NCI-H2081 (cell line): ENCODE measurements at places on chromosomes 6 and 20.

- DNase-seq: no peak
Observed at GRCh38 chr20:52787962-52788361, 184.2 kb upstream of the TSHZ2 start.

- DNase-seq: no peak
Observed at GRCh38 chr6:30806581-30807183, 62.3 kb upstream of the IER3 start.

DNA sequence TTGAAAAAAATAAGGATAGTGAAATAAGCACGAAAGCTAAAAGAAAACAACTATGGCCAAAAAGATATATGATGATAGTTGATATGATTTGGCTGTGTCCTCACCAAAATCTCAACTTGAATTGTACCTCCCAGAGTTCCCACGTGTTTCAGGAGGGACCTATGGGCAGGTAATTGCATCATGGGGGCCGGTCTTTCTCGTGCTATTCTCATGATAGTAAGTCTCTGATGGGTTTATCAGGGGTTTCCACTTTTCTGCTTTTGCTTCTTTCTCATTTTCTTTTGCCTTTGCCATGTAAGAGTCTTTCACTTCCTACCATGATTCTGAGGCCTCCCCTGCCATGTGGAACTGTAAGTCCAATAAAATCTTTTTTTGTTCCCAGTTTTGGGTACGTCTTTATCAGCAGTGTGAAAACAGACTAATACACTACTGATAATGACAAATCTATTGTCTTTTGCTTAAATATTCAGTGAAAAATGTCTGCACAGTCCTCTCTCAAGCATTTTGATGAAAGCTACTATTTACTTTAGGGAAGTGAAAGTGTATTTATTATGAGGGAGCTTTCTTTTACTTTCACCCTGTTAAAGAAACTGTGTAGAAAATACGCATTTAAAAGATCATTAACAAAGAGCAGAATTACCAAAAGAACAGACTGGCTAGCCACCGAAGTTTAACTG is 389.1 kb downstream of the HTR1B start:
- DNase-seq: no peak

GRCh38 chr6:151796842-151797530 is 10.5 kb upstream of the ESR1 start:
- no peak for DNase-seq

DNA sequence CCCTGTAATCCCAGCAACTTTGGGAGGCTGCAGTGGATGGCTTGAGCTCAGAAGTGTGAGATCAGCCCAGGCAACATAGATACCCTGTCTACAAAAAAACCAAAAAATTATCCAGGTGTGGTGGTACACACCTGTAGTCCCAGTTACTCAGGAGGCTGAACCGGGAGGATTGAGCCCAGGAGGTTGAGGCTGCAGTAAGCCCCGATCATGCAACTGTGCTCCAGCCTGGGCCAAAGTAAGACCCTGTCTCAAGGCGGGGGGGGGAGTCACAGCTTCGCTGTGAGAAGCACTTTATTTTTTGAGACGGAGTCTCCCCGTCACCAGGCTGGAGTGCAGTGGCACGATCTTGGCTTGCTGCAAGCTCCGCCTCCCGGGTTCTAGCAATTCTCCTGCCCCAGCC is 54.2 kb downstream of the EZR start:
- DNase-seq: no peak

DNA sequence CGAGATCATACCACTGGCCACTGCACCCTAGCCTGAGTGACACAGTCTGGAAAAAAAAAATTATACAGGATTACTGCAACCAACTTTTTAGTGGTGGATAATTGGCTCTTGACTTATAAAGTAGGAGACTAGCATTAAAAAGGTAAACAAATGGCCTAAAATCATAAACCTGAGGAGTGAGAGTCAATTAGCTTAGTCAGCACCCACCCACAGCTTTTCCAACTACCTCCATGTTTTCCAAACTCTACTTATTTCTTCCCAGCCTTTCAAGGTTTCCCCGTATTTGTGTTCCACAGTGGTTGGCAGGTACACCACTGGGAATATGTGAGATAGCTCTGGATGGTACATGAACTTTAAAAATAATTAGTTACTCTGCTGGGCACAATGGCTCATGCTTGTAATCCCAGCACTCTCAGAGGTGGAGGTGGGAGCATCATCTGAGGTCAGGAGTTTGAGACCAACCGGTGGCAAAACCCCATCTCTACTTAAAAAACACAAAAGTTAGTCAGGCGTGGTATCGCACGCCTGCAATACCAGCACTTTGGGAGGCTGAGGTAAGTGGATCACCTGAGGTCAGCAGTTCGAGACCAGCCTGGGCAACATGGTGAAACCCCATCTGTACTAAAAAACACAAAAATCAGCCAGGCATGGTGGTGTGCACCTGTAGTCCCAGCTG is 6.7 kb downstream of the CYP24A1 start:
- no peak for DNase-seq

DNA sequence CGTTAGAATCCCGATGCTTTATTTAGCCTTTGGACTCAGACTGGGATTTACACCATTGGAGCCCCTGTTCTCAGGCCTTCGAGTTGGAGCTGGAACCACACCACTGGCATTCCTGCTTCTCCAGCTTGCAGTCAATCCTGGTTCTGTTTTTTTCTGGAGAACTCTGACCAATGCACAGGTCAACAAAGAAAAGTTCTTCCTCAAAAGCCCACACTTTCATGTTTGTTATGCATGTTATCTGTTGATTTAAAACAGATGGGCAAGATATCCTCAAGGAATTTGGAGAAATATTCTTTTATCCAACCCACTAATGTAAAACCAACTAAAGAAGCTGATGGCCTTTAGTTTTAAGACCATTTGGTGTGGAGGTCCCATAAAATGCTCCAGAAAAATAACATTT is 205.7 kb downstream of the ANKRD60 start:
- DNase-seq: no peak

DNA sequence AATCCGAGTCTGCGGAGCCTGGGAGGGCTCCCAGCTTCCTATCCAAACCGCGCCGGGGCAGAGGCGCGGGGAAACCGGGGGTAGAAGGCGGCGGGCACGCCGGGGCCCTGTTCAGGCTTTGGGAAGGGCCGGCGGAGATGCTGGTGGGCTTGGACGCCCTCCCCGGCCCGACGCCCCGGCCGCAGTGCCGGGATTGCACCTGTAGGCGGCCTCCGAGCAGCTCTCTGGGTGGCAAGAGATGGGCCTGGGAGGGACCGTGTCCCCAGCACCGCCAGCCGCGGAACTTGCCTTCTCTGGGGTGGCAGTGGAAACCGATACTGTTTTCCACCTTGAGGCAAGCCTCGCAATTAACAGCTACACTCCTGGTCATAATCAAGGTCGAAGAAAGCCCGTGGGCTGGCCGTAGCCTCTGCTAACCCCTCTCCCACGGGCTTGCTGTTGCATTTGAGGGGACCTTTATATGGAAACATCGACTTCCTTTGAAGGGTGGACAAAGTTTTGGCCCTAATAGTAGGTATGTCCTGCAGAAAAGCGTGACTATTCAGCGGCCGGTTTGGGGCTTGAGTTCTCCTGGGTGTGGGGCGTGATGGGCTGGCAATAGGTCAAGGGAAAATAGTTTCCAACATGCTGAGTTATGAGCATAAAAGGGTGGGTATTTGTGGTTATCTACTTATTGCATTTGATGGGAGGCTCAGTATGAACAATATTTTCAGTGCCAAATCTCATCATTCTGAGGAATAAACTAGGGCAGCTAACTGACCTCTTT is 1.1 kb upstream of the JAG1 start:
- peak; percentile 58 for DNase-seq

DNA sequence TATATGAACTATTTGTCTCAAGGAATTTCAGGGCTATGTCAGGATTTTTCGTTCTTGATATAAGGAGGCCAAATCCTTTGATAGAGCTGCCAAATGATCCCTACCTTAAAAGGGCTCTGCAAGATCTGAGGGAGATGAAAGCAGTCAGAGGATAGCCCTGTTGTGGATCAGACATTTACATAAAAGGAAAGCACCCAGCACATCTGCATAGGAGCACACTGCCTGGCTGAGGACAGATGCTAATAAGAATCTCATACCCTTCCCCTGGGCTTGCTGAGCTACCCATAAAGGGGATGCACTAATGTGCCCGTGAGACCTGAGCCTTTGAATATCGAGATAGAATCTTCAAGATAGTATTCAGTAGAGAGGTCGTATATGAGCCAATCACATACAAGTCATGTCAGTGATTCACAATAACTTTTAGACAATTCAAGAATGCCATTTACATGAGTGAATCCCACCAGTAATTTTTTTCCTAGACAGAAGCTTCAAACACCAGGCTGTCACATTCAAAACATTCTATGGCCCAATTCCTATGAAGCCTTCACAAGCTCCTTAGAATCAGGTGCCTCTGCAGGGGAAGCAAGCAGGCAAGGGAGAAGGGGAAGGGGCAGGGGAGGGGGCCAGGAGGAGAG is 71.1 kb downstream of the STMND1 start:
- DNase-seq: no peak

DNA sequence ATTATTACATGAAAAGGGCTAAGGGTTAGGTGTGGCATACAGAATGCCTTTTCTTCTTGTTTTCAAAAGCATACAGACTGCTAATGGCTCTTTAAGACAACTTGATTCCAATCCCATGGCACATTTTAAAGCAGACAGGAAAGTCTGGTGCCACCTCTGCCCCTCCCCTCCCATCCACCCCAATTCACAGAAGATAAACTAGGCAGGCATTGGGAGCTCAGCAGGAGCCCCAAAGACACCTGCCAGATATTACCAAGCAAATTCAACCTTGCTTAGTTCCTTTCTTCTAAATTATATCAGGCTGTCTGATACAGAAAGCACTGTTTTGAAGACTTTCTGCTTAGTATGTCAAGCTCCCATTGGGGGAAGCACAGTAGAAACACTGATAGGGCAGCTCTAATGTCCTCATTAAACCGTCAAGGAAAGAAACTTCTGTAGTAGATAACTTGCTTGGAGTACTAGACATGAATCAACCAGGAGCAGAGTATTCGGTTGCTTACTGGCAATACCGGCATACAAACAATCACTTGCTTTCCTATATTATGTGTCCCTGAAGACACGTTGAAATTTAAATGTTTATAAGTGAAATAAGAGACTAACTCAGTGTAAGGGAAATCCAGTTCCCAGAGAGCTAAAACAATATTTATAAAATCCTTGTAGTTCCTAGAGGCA is 13.0 kb downstream of the SESN1 start:
- DNase-seq: peak; percentile 7

- DNase-seq: no peak
Observed at GRCh38 chr20:35845561-35845960, 73.7 kb downstream of the PHF20 start.

- DNase-seq: no peak
Observed at GRCh38 chr6:166007349-166008263, 160.0 kb downstream of the TBXT start.

- DNase-seq: no peak
Observed at GRCh38 chr20:51198876-51199523, 176.1 kb upstream of the KCNG1 start.

DNA sequence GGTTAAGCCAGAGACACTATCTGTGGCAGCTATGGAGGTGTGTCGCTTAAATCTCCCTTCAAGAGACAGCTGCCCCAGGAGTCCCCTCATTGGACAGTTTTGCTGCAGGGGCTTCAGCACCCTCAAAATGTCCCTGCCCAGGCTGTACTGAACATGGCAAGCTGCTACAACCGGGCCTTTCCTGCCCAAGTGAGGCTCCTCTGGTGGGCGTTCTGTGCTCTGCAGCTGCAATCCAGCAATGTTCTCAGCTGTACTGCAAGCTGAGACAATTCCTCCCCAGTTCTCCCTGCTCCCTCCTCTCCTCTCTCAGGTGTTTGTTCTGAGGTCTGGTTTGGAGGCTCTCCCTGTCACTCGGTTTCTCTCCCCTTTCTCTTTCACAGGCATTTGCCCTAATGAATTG is 190.8 kb upstream of the LAMP5 start:
- peak; percentile 5 for DNase-seq

DNA sequence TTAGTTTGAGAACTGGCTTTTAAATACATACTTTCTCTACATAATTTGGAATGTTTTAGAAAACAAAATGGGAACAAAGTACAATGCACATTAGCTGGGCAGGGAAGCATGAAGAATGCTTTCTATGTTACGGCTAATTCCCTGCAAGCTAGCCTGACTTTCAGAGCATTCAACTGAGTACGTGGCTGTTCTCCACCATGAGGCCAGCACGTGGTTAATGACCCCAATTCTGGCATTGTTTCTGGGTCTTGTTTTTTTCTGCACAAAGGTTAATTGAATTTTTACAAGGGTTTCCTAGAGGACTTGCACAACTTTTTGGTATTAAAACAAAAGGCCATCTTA is 208.6 kb upstream of the AGPAT4 start:
- DNase-seq: no peak

GRCh38 chr6:119934816-119935215 is 585.3 kb upstream of the MAN1A1 start:
- DNase-seq: no peak

DNA sequence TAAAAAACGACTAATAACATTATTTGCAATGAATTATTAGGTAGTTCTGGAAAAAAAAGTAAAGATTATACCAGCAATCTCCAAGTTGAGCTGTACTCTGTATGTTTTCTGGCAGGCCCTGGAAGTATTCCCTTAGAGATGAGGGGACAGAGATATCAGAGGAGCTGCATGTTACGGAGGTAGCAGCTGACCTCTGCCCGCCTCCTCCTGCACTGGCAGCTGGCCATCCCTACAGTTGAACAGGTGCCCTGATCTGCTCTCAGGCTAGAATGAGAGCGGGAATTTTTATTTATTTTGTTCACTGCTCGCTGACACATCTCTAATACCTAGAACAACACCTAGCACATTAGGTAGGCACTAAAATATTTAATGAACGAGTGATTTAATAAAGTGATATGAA is 23.1 kb downstream of the FBXL4 start:
- peak; percentile 36 for DNase-seq

DNA sequence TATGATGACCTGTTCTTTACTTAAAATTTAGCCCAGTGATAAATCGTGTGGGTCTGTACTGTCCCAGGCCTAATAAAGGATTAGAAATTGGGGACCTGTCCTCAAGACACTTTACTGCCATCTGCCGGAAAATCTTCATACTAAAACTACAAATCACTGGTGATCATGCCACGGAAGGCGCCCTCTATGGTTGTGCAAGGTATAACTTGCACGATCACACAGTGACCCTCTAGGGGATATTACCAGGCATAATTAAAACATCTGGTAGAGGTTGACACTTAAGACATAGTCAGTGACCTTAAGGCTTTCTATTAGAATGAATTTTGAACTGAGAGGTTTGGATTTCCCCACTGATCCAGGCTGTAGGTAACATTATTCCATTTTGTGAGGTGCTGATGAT is 172.6 kb downstream of the BMP2 start:
- DNase-seq: no peak

DNA sequence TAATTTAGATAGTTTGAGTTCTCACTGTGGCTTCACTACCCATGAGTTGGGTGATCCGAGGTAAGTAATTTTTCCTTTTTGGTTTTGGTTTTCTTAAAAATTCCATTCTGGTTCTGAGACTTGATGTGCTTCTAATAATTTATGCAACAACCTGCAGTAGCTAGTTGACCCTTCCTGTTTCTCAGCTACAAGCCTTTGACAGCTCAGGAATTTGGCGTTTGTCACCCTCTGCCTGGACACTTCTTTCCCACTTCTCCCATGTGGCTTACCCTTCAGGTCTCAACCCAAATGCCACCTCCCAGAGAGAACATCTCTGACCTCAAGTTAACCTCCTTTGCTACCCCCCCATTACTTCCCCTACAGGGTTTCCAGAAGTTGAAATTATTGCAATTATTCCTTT is 49.7 kb upstream of the TSHZ2 start:
- no peak for DNase-seq

- no peak for DNase-seq
Observed at GRCh38 chr6:78300885-78301284, 566.5 kb upstream of the IRAK1BP1 start.

- DNase-seq: no peak
Observed at GRCh38 chr6:47352966-47353365, 43.3 kb upstream of the TNFRSF21 start.

- no peak for DNase-seq
Observed at GRCh38 chr6:12232339-12232738, 57.8 kb upstream of the EDN1 start.
